ENCODE measurements at places on chromosomes 6 and 20. TPM values are rescaled to one million over a fixed set of nuclear protein-coding genes. Genes with fewer than 3 reads are reported as not detected.

- H3K27me3 ChIP-seq, result no peaks in the 10 kb centered on the region
- H3K4me1 ChIP-seq, result no peaks in the 10 kb centered on the region
- H3K36me3 ChIP-seq, result no peaks in the 10 kb centered on the region
Observed at GRCh38 chr6:22605736-22606135, 36.4 kb downstream of the HDGFL1 start.

DNA sequence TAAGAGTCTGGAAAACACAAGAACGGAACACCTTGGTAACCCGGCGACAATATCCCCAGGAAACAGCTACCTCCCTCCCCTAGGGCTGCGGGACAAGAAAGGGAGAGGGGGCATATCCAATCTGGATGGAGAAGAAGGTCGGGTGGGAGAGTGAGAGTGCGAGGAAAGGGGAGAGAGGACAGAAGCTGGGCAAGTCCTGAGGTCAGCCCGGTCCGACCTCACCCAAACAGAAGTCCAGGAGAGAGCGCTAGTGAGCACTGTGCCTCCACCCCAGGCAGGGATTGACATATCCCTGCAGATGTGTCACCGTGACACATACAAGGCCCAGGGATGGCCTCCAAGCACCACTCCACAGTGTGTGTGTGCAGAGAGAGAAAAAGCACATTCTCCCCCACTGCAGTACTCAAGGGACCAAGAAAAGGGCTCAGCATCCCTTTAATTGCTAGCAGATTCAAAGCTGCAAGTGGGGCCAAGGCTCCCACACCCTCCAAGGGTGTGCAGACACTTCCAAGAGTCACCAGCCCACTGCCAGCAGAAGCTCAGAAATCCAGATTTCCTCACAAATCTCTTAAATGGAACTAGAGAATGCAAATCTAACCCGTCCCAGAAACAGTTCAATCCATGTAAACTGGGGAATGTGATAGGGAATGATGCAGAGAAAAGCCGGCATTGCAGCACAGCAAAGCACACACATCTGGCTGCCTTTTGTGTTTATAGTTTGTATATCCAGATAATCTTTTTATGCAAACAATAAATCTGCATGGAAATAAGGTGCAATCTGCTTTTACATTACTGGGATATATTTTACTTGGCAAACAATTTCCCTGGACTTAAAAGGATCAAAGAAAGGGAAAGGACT, 3.1 kb downstream of the PXDC1 start:
- peak overlapping the region; percentile 94 for H3K27ac ChIP-seq
- no peaks in the 10 kb centered on the region for H3K27me3 ChIP-seq
- H3K4me3 ChIP-seq, result peak overlapping the region; percentile 86
- H3K4me1 ChIP-seq, result peaks cover 47% of the 10 kb centered on the region
- no peaks in the 10 kb centered on the region for H3K36me3 ChIP-seq

The MTFR2 gene
- not detected for total RNA-seq

DNA sequence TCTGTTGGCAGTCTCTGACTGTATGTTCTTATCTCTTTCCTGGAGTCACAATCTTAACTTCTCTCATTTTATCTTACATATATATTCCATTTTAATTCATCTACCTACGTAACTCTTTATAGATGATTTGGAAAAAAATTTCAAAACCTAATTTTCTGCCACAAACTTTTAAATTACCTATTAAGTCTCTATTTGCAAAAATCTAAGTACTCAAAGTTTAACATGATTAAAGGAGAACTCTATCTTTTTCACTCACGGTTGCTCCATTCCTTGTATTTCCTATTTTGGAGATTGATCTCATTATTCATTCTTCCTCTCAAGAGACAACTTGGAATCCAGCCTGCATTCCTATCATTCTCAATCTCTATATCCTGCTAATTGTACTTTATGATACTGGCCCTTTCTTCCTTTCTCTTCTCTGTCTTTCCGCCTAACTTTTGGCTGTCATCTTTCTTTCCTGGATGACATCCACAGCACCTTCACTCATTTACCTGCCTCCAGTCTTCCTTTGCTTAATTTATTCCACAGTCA, 1071.1 kb upstream of the CITED2 start:
- peak; percentile 60 for DNase-seq
- H3K4me1 ChIP-seq, result peaks cover 22% of the 10 kb centered on the region
- H3K27ac ChIP-seq, result peak overlapping the region; percentile 2
- H3K36me3 ChIP-seq, result no peaks in the 10 kb centered on the region
- H3K4me3 ChIP-seq, result no peak overlapping the region

DNA sequence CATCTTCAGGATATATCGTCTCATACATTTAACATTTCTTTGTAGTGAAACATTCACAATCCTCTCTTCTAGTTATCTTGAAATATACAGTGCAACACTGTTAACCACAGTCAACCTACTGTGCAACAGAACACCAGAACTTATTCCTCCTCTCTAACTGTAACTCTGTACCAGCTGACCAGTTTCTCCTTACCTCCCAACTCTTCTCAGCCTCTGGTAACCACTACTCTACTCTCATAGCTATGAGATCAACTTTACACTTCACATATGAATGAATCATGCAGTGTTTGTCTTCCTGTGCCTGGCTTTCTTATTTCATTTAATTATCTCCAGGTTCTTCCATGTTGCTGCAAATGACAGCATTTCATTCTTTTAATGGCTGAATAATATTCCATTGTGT, 337.6 kb downstream of the BTBD9 start:
- H3K4me3 ChIP-seq, result no peak overlapping the region
- H3K27ac ChIP-seq, result no peak overlapping the region
- H3K27me3 ChIP-seq, result no peaks in the 10 kb centered on the region
- peak; percentile 5 for DNase-seq

GRCh38 chr20:33583143-33583542, 79.0 kb upstream of the C20orf144 start:
- peaks cover 19% of the 10 kb centered on the region for H3K4me1 ChIP-seq
- no peak for DNase-seq
- H3K27me3 ChIP-seq, result no peaks in the 10 kb centered on the region
- no peak overlapping the region for H3K27ac ChIP-seq

GRCh38 chr6:5511954-5512353, 250.6 kb downstream of the FARS2 start:
- H3K4me3 ChIP-seq, result no peak overlapping the region
- H3K4me1 ChIP-seq, result peaks cover 15% of the 10 kb centered on the region
- DNase-seq, result peak; percentile 83
- peak overlapping the region; percentile 7 for H3K27ac ChIP-seq
- no peaks in the 10 kb centered on the region for H3K36me3 ChIP-seq

The FOXS1 gene
- total RNA-seq, result not detected

GRCh38 chr6:88670369-88670768, 293.0 kb downstream of the RNGTT start:
- H3K36me3 ChIP-seq, result no peaks in the 10 kb centered on the region
- DNase-seq, result no peak
- no peaks in the 10 kb centered on the region for H3K27me3 ChIP-seq
- H3K4me3 ChIP-seq, result no peak overlapping the region
- H3K4me1 ChIP-seq, result no peaks in the 10 kb centered on the region
- no peak overlapping the region for H3K27ac ChIP-seq

The CLIC5 gene
- not detected for total RNA-seq

DNA sequence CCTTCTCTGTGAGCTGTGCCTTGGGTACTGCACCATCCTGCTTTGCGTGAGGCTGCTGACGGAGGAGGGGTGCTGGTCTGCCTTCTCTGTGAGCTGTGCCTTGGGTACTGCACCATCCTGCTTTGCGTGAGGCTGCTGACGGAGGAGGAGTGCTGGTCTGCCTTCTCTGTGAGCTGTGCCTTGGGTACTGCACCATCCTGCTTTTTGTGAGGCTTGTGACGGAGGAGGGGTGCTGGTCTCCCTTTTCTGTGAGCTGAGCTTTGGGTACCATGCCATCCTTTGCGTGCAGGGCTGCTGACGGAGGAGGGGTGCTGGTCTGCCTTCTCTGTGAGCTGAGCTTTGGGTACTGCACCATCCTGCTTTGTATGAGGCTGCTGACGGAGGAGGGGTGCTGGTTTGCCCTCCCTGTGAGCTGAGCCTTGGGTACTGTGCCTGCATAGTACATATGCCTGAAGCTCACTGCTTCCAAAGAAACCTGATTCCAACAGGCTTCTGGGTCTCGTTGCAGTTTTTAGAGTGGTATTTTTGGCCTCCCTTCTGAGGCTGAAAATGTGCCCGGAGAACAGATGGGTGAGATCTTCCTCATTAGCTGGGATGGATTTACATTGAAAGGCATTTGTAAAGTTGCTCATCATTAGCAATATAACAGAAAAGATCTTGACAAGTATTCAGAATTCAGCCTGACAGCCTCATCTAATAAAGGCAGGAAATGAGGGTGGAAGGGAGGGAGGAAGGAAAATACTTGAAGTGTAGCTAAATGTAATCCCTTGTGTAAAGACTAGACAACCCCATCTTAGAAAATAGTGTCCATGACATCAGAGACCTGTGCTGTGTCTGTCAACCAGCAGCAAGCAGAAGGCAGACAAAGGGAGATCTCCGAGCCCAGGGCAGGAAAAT, 46.8 kb upstream of the UNC93A start:
- H3K4me3 ChIP-seq, result no peak overlapping the region
- H3K27me3 ChIP-seq, result no peaks in the 10 kb centered on the region
- no peak overlapping the region for H3K27ac ChIP-seq
- no peak for DNase-seq
- no peaks in the 10 kb centered on the region for H3K4me1 ChIP-seq
- no peaks in the 10 kb centered on the region for H3K36me3 ChIP-seq

- H3K27me3 ChIP-seq, result 0 out of 2 replicates have a peak, but pooled peaks cover 4% of the 10 kb centered on the region
- no peaks in the 10 kb centered on the region for H3K36me3 ChIP-seq
- DNase-seq, result no peak
- no peaks in the 10 kb centered on the region for H3K4me1 ChIP-seq
- no peak overlapping the region for H3K27ac ChIP-seq
- H3K4me3 ChIP-seq, result no peak overlapping the region
Observed at GRCh38 chr20:30506100-30506499, 751.4 kb upstream of the DEFB115 start.

DNA sequence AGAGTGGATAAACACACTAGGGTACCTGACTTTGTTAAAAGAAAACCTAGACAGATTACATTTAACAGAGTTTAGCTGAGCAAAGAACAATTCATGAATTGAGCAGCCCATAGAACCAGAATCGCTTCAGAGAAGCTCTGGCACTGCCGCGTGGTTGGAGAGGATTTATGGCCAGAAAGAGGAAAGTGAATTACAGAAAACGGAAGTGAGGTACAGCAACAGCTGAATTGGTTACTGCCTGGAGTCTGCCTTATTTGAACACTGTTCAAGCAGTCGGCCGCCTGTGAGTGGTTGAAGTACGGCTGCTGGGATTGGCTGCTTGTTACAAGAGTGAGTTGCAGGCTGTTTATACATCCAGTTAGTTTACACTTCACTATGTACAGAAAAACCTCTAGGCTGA, 253.8 kb upstream of the CDYL start:
- H3K36me3 ChIP-seq, result no peaks in the 10 kb centered on the region
- no peak for DNase-seq
- H3K27ac ChIP-seq, result no peak overlapping the region

DNA sequence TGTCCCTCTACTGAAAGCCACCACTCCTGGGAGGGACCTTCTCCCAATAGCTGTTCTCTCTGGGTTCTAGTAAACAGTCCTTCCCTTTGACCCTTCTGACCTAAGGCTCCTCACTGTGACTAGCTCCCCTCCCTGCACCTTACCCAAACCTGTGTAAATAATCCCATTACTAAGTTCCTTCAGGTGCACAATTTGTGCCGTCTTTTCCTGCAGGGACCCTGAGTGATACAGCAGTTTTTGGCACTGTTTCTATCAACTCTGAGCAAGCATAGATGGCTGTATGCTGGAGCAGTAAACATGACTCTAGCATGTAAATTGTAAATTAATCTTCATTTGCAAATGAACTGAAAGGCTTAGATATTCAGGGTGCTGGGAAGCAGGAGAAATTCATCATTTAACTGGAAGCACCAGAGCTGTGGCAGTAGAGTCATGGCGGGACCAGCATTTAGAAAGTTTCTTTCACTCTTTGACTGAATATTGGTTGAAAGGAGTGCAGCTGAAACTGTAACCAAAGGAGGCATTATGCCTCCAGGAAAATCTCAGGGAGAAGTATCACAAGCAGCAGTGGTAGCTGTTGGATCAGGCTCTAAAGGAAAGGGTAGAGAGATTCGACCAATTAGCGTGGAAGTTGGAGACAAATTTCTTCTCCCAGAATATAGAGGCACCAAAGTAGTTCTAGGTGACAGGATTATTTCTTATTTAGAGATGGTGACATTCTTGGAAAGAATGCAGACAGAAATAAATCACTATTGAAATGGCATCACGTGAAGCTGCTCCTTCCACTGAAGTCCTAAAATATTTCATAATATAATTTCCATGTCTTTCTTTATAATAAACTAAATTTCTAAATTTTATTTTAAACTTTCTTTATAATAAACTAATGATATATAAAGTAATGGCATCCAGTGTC, 117.8 kb downstream of the TCP11 start:
- no peak overlapping the region for H3K4me3 ChIP-seq
- H3K27me3 ChIP-seq, result no peaks in the 10 kb centered on the region
- no peak overlapping the region for H3K27ac ChIP-seq

Measured in GM23248 (cell line).